ENCODE measurements at places on chromosomes 5 and 9.

DNA sequence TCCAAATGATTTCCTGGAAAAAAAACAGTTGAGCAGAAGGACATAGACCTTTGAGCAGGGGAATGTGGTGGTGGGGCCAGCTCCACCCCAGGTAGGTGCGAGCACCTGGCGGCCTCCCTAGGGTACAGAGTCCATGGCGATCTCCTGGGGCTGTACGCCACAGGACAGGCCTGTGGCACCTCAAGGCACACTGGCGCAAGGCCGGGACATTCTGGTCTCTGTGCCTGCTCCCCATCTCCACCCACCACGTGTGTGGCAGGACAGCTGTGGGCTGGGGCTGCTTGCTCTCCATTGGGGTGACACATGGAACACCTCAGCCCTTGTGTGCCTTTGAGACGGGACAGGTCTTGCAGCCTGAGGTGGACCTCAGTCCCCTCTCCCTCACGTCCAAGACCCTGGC lies 25.2 kb downstream of the WNK2 start:
- no peak for DNase-seq

DNA sequence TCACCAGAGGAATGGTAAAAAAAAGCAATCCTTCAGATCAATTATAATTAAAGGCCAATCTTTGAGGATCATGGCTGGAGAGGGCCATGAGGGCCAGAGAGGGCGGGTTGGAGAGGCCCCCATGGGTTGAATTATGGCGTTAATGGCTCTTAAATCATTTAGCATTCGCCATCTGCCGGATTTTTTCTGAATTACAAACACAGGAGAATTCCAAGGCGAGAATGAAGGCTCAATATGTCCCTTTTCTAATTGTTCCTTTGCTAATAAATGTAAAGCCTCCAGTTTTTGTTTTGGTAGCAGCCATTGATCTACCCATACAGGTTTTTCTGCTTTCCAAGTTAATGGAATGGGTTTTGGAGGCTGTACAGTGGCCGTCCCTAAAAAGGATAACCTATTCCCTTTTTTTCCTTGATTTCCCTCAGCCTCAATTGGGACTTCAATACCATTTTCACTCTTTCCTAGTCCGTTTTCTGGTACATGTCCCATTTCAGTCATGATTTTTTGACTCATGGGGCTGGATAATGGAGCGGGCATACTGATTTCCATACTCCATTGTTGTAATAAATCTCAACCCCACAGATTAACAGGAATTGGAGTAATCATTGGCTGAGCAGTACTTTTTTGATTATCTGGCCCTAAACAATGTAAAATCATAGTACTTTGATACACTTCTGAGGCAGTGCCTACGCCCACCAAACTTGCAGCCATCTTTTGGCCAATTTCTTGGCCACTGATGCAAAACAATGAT lies 6.7 kb upstream of the TMEM141 start:
- peak; percentile 59 for DNase-seq

GRCh38 chr9:36450110-36450732 lies 50.2 kb upstream of the RNF38 start:
- peak; percentile 16 for DNase-seq

DNA sequence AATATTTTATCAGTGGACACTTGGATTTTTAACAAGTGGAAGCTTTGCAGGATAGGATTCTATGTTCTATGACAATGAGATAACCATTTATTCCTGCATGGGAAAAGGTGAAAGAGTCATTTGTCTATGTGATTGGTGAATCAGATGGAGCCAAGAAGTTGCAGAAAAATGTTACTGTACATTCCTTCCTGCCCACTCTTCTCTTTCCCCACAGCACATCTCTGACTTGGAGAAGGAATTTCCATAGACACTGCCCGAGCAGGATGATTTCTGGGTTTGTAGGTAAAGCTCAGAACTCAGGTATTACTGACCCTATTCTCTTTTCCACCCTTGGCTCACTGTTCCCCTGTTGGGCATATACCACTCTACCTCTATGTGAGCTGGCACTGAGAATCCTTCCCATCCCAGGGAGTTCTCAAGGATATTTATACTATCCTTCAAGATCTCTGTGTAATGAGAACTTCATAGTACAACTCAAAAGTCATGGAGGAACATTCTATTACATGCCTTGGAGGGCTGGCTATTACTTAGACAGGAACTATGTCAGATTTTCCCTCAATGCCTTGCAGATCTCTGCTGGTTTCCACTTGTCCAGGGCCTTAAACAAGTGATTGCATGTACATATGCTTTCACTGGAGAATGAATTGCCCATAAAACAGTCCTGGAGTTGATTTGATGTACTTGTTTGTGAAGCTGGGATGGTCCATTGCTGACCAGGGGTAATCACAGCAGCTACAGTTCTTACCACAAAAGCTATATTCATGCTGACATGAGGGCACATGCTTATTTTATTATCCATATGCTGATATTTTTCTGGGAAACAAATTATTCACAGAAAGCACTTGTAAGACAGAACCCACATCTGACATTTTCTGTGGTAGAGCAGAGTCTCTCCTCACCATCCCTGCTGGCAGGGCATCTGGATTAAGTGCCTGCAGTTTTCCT lies 24.1 kb downstream of the SLC1A3 start:
- no peak for DNase-seq

DNA sequence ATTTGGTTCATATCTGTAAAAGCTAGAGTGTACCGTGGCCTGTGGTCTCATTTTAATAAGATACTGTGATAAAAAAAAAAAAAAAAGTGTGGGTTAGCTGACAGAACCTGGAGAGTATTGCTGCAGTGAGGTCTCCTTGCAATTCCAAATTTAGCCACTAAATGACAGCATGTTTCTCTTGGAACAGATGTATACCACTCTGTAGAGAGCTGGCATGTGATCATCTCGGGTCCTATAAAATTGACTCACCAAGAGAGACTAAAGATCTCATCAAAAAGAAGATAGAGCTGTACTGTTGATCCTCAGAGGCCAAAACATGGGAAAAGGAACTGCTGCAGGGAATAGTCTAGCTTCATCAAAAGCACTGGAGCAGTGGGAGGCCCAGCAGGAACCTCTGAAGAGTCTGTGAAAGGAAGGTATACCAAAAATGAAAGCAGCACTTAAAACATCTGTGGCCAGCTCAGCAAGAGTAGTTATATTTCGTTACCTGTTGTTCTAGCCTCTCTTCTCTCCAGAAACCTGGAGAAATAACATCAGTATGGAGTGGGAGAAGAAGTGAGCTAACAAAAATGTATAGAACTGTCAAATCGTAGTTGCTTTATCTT lies 826.8 kb downstream of the EFNA5 start:
- no peak for DNase-seq

DNA sequence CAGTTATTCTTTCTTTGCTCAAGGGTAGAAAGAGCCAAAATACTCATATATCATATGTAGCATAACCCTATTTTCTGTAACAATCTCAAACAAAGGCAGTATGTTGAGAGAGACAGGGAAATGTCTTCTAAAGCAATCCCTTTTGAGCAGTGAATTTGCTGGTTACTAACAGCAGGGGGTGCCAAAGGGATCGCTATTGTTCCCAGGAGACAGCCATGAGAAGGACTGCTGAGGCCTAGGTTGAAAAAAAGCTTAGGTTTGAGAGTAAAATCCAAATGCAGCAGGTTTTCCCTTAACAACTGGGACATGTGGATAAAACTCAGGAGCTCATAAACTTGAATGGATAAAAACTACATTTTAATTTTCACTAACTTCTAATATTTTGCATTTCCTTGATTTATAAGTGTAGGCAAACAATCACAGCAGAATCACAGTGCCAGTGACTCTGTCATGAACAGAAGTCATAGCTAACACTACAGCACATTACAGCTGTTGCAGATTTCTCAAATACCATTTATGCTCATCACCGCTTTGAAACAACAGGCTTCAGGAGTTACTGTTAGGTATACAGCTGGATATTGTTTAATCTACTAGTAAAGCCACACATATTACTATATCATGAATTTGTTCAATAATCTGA lies 148.4 kb downstream of the MAPKAP1 start:
- no peak for DNase-seq

- no peak for DNase-seq
These were observed 27.6 kb upstream of the CDKN2AIPNL start for GRCh38 chr5:134439210-134439654.

- DNase-seq: peak; percentile 86
These were observed 92.1 kb downstream of the DAB2IP start for GRCh38 chr9:121743441-121744001.

DNA sequence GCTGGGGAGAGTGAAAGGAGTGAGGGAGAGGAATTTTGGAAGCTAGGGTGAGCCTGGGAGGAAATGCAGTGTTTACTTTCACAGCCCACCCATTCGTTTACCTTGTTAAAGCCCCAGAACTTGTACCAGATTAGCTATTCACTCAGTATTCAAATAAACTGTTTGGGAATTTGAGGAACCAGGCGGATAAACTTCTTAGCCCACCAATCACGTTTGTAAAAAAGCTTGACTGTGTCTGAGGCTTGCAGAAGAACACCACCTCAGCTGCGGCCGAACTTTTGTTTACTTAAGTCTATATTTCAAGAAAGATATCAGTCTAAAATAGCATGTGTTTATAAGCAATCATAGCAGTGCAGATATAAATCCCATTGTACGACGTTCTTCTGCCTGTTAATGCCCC lies 5.2 kb upstream of the TLE1 start:
- no peak for DNase-seq

DNA sequence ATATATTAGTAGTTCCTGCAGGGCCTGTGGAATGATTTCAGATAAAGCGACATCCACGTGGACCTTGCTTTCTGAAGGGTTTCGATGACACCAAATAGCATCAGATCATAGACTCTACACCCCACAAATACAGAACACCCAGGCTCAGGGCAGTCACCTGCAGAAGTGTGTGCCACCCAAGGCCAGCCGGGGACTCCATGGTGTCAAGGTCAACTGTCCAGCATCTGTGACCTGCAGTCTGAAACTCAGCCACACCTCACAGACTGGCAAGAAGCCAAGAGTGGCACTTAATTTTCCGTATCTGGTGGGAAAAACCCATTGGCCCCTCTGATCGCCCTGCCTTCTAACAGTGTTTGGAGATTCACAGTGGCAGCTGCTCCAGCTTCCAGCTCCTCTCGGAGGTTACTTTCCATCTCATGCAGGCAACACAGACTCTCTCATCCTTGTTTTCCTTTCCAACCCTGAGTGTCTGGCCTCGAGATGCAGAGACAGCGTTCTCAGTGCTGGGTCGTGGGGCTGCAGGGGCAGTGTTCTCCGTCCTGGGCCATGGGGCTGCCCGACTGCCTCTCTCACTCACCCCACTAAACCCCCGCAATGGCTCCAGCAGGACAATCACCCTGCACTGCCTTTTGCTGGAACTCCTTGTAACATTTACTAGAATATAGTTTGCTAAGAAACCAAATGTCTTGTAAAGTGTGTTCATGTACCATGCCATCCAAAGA lies 221.9 kb downstream of the IRX2 start:
- no peak for DNase-seq

- no peak for DNase-seq
These were observed 48.1 kb downstream of the CFAP90 start for GRCh38 chr5:7802855-7803254.

GRCh38 chr9:89594811-89595550 lies 9.8 kb upstream of the GADD45G start:
- no peak for DNase-seq

DNA sequence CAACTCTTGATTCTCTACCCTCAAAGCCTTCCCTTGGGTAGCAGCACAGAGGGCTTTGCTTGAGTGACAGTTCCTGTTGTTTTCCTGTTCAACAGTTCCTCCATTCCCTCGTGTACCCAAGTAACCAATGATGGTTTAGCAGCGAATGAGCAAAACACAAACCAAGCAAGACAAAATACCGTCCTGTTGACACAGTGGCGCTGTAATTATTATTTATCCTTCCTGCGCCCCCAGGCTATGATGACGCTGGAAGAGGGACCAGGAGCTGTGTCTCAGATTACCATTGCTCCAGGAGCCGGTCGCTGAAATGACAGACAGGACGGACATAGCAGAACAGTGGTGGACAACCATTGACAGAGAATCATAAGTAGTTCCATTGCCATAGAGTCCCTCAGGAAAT lies 154.8 kb downstream of the GADD45G start:
- DNase-seq: no peak

DNA sequence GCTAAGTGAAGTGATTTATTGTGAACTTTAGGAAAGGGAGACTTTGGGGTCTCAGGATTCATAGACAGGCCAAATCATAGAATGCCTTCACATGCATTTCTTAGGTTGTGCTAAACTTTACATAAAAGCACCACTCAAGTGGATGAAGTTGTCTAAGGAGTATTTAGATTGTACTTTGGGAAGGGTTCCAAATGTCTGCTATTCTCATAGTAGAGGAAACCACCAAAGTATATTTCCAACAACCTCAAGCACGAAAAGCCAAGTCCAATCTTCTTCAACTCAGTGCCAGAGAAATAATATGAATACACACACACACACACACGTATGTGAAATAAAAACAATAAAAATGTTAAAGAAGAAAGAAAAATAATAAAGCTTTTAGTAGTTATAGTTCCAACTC lies 41.8 kb downstream of the ENC1 start:
- no peak for DNase-seq

DNA sequence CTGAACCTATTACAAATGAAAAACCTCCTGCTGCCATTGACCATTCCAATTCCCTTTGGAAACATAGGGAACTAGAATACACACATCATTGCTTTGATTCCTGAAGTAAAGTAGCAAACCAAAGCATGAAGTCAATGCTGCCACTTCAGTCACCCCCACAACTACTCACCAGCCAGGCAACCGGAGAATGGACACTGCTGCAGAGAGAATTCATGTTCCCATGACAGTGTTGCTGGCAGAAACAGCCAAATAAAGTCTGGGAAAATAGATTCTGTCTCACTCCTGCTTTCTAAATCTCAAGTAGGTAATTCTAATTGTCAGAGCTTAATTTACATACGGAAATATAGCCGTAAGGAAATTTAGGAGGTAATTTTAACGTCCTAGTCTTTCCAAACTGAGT lies 162.9 kb upstream of the PLPPR1 start:
- DNase-seq: no peak

- DNase-seq: no peak
These were observed 64.8 kb downstream of the UNC13B start for GRCh38 chr9:35226651-35227050.

- no peak for DNase-seq
These were observed 369.9 kb upstream of the PTGER4 start for GRCh38 chr5:40309851-40310250.

- DNase-seq: no peak
These were observed 148.6 kb downstream of the LRRC70 start for GRCh38 chr5:62727184-62727583.

DNA sequence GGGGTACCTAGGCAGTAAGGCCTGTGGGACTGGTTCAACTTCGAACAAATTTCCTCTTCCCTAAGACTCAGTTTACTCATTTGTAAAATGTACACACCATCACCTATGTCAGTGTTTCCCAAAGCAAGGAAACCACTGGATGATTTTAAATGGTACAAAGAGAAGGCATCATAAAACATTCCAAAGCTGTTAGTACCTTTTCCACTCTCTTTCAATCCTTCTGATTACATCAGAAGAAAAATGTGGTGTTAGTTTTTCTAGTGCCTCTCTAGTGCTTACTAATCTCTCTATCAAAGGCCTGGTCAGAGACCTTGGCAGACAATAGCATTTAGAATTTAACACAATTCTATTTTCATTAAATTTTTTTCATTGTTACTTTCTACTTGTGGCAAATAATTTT lies 18.1 kb downstream of the NR6A1 start:
- no peak for DNase-seq

- DNase-seq: no peak
These were observed 36.6 kb upstream of the FBXL7 start for GRCh38 chr5:15463231-15463980.
